Stimulated activated CD4-positive, alpha-beta T cell treated with anti-CD3 and anti-CD28 coated beads, Interleukin-12 subunit alpha, Interleukin-12 subunit beta, amount 100 ng/mL, for 24 hours (primary cell): ENCODE measurements at places on chromosomes 1 and 21.

DNA sequence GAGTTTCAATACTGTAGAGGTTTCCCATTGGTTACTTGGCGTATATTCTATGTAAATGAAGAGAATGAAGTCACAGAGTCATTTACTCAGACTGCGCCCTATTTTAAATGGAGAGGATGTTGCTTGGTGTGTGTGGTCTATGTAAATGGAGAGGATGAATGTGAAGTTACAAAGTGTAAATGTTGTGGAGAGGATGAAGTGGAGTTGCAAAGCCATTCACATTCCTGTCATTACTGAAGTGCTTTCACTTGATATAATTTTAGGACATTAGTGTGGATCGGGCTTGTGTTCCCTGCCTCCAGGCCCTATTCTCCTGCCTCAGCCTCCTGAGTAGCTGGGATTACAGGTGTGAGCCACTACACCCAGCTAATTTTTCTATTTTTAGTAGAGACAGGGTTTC is 99.4 kb upstream of the CACYBP start:
- DNase-seq: no peak

DNA sequence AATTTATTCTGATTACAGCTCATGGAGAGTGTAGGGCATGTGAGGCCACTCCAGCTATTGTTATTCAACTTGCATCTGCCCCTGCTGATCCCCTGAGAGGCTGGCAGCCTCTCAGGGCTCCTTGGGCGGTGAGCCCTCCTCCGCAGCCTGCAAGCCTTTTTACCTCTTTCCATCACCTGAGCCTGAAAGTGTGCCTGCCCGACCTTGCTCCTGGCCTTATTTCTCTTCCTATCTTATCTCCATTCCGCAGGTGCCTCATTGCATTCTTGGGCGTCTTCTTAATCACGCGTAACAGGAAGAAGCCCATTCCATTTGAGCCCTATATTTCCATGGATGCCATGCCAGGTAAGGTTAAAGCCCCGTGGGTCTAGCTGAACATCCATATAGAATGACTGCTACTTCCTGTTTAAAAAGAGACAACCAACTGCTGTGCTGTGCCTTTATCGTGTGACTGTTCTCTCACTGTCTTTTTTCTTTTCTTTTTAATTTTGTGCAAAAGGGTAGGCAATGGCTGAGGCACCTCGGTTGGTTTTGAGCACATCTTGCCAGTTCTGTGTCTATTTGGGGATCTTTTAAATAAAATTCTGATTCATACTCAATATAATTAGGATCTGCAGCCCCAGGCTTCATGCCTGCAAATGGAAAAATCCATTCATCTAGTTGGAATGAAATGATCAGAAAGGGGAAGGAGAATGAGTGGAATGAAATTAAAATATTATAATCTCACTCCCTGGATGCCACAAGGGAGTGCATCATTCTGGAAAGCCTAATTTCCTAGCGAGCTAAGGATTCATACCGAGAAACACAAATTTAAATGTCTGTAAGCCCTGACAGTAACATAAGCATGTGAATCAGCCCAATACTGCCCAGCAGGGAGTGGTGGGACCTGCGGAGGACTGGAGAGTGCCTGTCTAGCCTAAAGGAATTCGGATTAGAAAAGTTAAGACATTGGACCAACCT is 38.6 kb upstream of the RCAN3 start:
- DNase-seq: no peak

DNA sequence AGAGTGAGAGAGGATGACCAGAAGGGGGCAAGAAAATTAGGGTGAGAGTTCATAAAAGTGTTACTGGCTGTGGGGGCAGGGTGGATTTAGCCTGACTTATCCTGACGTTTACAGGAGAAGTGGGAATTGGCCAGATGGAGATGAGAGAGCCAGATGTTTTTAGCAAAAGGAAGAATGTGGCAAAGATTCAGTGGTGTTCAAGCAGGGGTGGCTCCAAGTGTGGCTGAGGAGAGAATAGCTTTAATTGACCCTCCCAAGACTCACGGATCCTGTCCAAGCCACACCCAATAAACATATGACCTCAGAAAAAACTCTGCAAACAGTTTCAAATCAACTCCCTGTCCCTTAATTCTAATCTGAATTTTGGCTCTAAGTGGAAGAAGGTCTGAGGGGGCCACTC is 35.2 kb upstream of the EDEM3 start:
- DNase-seq: no peak

GRCh38 chr1:121566346-121566745 is 381.6 kb downstream of the SRGAP2C start:
- no peak for DNase-seq

DNA sequence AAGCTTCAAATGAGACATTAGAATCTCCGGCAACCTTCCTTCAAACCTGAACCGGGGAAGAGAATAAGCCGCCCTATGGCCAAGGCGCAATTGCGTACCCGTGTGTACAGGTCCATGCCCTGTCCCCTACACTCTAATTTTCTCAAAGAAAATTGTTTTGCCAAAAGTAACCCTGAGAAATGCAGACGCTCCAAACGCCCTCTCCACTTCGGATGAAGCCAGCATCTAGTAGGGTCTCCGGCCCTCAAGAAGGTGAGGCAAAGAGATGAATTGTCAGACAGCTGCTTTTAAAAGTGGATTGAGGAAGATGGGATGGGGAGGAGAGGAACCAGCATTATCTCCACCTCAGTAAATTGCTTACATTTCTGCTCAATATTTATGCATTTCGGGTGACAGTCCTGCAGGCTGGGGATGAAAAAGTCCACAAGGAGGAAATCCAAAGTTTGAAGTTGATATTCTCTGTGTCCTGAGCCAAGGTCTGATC is 630 bp upstream of the LHX9 start:
- DNase-seq: no peak

DNA sequence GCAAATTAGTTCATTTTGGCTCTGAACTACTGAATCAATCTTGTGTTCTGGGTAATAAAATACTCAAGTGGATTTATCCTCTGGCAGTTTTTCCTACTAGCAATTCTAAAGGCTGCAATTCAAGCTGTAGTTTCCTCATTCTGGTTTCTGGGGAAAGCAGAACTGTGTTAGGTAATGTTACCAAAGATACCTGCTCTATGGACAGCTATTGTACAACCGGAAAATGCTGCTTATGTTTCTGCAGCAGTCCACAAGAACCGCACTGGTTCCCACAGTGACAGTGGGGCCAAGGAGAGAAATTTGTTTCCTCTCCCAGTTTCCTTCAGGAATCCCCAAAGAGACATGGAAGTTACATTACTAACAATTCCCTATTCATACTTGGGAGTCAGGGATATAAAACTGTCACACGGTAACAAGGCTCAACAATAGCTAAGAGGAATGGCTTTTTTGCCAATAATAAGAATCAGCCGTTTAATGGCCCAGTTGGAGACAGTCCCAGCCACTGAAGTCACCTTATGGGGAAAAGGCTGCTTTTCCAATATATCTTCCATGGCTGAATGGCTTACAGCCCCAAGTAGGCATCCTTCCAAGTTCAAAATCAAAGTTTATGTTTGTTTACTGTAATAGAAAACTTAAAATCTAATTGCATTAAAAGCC is 52.6 kb downstream of the PCNX2 start:
- DNase-seq: no peak

GRCh38 chr21:37562920-37563640 is 196.5 kb downstream of the DYRK1A start:
- DNase-seq: peak; percentile 11

GRCh38 chr1:63810936-63811469 is 37.2 kb downstream of the ROR1 start:
- no peak for DNase-seq

GRCh38 chr1:194084755-194085154 is 898.3 kb upstream of the B3GALT2 start:
- DNase-seq: no peak

GRCh38 chr1:17350083-17350482 is 21.9 kb upstream of the PADI6 start:
- DNase-seq: no peak

GRCh38 chr1:234660536-234661316 is 50.7 kb upstream of the IRF2BP2 start:
- no peak for DNase-seq

DNA sequence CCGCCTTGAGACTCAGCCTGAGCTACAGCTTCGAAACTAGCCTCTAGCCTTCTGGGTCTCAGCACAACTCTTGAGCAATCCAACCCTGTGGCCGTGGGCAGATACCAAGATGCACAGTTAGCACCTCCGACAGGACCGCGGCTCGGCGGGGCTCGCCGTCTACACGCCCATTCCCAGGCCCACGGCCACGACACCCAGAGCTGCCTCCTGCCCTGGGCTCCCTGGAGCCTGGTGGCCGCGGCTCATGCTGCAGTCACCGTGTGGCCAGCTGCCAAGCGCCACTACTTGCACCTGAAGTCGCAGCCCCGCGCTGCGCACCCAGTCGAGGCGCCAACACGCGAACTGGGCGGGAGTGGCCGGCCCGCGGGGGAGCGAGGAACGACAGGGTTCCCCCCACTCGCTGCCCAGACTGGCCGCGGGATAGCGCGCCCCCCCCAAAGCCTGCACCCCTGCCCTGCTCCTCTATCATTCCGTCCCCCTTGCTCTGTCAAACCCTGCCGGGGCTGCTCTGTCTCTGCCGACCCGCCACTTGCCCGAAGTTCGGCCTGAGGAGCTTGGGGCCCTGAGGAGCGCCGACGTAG is 729 bp upstream of the CDCA8 start:
- no peak for DNase-seq

GRCh38 chr1:211734791-211735190 is 59.4 kb upstream of the NEK2 start:
- DNase-seq: no peak

DNA sequence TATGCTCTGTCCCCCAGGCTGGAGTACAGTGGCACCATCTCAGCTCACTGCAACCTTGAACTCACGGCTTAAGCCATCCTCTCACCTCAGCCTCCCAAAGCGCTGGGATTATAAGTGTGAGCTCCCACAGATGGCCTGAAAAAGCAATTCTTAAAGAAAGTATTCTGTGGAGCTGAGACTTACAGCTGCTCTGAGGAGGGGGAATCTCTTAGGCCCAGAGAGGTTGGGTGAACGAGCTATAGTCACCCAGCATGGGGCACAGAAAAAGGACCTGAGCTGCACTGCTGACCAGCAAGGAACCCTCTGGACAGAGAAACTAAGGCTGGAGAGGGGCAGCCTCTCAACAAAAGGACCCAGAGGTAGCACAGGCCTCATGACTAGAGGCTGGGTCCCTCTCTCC is 1.3 kb downstream of the PAQR7 start:
- DNase-seq: no peak

- no peak for DNase-seq
These were observed 4.4 kb upstream of the UTP25 start for GRCh38 chr1:209823143-209824041.

- no peak for DNase-seq
These were observed 63.7 kb downstream of the FAAP20 start for GRCh38 chr1:2130871-2131289.

DNA sequence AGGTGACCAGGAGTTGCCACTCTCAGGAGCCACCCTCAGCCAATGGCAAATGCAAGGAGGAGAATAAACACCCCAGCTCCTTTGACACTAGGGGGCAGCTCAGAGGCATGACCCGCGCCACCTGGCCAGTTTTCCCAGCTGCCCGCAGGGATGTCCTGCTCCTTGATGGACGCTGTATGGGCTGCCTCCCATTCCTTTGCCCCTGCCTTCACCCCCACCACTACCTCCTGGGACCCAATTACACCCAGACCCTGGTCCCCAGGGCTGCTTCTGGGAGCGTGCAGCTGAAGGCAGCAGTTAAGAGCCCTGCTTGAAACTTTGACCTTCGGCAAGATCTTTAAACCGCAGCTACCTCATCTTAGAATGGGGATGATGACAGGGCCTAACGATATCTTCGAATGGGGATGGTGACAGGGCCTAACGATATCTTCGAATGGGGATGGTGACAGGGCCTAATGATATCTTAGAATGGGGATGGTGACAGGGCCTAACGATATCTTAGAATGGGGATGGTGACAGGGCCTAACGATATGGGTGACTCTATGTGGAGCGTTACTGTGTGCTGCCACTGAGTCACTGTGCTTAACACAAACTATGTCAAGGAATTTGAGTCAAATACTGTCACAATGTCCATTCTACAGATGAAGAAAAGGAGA is 163.0 kb upstream of the KAZN start:
- no peak for DNase-seq

GRCh38 chr1:204684571-204685235 is 835 bp downstream of the LRRN2 start:
- DNase-seq: no peak

DNA sequence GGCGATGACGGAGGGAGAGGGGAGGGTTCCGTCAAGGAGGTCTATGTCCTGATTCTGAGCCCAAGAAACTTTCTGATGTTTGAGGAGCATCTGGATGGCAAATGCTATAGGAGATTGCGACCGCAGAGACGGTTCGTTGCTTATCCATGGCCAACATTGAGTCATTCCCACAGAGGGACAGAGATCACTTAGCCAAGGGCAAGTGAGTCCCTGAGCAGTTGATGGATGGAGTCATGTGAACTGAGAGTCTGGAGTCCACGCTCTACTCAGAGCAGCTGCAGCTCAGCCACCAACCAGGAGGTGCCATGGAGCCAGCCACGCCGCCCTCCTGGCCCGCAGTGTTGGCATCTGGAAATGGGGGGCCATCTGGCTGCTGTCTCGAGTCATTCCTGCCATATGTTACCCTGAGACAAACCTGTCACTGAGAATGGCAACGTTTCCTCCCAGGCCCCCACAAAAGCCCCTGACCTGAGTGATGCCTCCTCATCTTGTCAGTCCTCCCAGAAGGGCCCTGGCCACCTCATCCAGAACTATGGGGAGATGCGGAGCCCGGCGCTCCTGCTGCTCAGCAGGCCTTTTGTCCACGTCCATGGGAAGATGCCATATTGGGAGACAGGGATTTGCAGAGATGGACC is 58.6 kb downstream of the ATP5PO start:
- DNase-seq: no peak

DNA sequence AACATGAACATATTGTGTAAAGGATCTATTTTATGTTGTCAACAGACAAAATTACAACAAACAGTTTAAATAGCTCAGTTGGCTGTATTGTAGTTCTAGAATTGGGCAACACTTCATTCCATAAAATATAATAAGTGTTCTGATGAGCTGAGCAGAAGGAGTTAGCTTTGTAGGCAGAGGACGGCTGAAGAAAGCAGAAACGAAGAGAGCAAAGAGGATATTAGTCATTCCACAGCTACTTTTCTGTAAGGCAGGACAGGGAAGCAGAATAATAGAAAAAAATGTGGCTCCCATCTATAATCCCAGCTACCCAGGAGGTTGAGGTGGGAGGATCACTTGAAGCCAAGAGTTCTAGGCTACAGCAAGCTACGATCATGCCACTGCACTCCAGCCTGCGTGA is 20.2 kb upstream of the IVNS1ABP start:
- no peak for DNase-seq

DNA sequence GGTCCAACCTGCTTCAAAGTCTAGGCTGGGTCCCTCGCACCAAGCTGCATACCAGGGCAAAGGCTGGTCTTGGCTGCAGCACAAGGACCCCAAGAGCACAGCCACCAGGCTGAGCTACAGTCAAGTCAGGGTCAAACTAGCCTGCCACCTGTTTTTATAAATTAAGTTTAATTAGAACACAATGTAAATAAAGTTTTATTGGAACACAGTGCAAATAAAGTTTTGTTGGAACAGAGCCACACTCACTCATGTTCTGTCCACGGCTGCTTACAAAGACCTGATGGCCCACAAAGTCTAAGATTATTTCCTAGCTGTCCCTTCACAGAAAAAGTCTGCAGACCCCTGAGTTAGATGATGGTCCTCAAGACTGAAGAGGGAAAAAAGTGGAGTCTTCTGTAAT is 66.2 kb downstream of the MRPL37 start:
- no peak for DNase-seq

GRCh38 chr1:160196143-160196542 is 5.8 kb downstream of the CASQ1 start:
- no peak for DNase-seq
